NCI-H524 (cell line): ENCODE measurements at places on chromosomes 1 and 21.
A peak's percentile ranks its signal among the peaks of the same experiment; 100 is the strongest.

- DNase-seq = no peak
Observed at GRCh38 chr21:38343691-38344090, 86.9 kb downstream of the KCNJ15 start.

DNA sequence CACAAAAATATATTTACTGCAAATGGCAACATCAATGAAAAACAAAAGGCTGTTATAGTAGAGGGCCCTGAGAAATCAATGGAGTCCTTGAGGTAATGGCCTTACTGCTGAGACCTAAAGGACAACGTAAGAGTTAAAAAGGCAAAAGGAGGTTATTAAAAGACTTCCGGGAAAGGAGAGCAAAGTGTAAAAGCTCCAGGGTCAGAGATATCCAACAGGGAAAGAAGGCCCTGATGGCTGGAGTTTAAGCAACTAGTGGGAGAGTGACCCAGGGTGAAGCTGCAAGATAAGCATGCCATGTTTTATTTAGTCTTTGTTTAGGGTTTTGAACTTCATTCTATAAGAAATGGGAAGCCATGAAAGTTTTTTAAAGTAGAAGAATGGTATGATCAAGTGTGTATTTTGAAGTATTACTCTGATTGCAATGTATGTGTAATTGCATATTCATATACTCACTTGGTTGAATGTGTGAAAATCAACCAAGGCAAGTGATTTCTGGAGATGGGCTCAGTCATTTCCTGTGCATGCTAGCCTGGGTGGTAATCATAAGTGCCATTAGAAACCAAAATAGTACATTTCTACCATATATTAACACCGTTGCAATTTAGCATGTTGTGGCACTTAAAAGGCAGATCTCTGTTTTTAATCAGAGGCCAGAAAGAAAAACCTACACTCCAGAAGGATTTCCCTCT lies 5.3 kb upstream of the DPYD start:
- DNase-seq = no peak

- DNase-seq = peak; percentile 87
Observed at GRCh38 chr1:61425040-61425439, 299.9 kb downstream of the TM2D1 start.

- no peak for DNase-seq
Observed at GRCh38 chr1:54364995-54365394, 41.2 kb downstream of the SSBP3 start.

GRCh38 chr1:87426463-87427249 lies 98.0 kb downstream of the LMO4 start:
- DNase-seq = no peak

DNA sequence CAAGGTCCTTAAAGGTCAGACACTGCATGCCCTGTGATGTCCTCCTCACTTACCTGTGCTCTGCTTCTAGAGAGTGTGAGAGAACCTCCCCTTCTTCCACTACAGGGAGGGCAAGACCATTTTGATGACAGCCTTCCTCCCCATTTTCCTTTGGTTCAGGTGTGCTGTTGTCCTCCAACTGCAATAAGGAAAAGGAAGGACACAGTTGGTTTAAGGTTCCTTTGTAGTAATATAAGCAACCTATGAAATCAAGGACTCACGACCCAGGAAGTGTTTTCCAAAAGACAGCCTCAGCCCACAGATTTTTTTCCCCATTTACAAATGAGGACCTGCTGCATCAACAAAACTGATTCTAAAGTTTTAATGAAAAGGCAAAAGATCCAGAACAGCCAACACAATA lies 6.6 kb upstream of the CCDC17 start:
- DNase-seq = no peak

- DNase-seq = no peak
Observed at GRCh38 chr1:226644541-226645176, 94.4 kb downstream of the ITPKB start.

- no peak for DNase-seq
Observed at GRCh38 chr1:207243442-207244408, 77.8 kb upstream of the CD55 start.

DNA sequence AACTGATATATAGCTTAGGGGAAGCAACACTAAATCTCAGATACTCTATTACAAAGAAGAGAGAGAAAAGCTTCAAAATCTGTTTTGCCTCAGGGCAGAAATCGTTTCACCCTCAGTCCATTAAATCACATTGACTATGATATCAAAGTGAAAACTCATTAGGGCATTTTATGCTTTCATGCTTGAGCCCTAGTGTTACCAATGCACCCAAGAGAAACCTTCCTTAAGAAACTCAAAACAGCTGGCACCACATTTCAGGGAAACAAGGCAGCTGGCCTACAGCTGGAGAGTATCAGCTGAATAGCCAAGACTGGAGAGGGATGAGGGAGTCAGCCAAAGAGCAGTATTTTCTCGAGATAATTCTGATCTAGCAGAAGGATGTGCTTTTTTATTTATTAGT lies 14.9 kb downstream of the COLGALT2 start:
- peak; percentile 3 for DNase-seq

- DNase-seq = no peak
Observed at GRCh38 chr1:77385551-77385950, 103.7 kb downstream of the AK5 start.

DNA sequence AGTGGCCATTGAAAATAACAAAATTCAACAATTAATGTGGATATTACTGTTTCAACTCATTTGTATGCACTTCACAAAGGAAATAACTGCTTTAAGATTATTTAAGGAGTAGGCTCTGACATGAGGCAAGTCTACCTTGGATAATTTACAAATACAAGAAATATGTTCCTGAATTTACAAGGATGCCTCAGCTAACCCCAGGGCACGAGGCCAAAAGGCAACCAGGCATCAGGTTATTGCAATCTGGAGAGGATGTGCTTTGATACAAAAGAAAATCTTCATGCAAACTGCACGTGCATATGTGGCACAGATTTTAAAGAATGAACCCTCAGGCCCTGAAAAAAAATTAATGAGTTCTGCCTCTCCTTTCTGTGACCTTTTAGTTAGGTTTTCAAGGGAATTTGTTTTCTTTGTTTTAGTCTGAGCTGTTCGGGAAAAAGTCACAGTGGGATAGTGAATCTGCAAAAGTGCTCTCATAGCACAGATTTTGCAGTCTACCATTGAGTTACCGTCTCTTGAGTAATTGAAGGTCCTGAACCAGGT lies 1304.2 kb upstream of the ADGRL4 start:
- no peak for DNase-seq

- no peak for DNase-seq
Observed at GRCh38 chr1:230834292-230834691, 34.0 kb downstream of the C1orf198 start.

- DNase-seq = no peak
Observed at GRCh38 chr1:54156201-54156600, 3.4 kb upstream of the CDCP2 start.

GRCh38 chr1:22471078-22471477 lies 19.4 kb downstream of the ZBTB40 start:
- DNase-seq = peak; percentile 41

DNA sequence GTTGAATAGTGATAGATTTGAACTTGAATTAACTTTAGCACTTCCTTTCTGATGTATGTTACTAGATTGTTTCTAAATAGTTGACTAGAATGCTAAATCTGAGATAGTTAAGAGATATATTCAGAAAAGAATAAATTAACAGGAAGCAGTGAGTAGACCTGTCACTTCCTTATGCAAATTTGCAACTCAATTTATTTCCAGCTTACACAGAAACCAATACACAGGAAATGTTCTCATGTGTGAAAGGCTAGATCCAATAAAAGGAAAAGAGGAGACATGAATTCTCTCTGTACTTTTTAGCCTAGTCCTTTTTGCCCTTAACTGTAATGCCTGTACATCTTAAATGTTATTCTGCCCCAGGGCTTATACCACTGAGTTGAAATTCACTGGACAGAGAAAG lies 522.3 kb downstream of the COL11A1 start:
- DNase-seq = no peak

- no peak for DNase-seq
Observed at GRCh38 chr1:210650403-210650802, 321.7 kb downstream of the HHAT start.

- peak; percentile 35 for DNase-seq
Observed at GRCh38 chr1:150560011-150560438, 10.8 kb downstream of the ADAMTSL4 start.

- no peak for DNase-seq
Observed at GRCh38 chr21:45640001-45640887, 3.3 kb upstream of the PCBP3 start.

- no peak for DNase-seq
Observed at GRCh38 chr1:28127617-28128257, 39.3 kb upstream of the EYA3 start.

- no peak for DNase-seq
Observed at GRCh38 chr1:64323054-64323453, 119.6 kb downstream of the UBE2U start.

GRCh38 chr1:219278288-219278687 lies 104.6 kb downstream of the LYPLAL1 start:
- no peak for DNase-seq

- no peak for DNase-seq
Observed at GRCh38 chr1:21689661-21690372, 20.7 kb upstream of the RAP1GAP start.

DNA sequence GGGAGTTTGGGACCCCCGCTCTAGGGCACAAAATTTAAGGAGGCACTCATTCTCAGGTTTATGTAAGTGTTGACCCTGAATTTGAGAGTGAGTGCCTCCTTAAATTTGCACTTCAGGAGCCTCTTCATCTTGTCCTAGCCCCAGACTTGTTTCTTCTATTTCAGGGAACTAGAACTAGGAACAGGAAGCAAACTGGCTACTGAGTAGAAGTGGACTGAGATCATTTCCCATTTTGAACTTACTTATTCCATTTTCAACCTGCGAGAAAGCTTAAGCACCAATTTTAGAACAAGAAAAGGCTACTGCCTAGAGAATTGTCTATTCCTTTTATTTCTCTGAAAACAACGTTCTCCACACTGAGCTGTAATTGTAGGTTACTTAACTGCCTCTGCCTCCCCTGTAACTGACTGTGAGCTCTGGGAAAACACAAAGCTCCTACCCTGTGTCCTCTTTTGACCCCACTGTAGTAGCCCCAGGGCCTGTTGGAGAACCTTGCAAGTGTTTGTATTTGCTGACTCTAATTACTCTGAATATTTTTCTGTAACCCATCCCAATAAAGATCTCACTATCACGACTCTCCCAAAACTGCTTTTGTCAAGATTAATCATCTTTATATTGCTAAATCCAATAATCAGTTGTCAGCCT lies 2.5 kb downstream of the PPT1 start:
- no peak for DNase-seq

GRCh38 chr21:44720170-44720569 lies 8.8 kb upstream of the TSPEAR start:
- DNase-seq = no peak

GRCh38 chr1:37948841-37949240 lies 2.0 kb upstream of the INPP5B start:
- no peak for DNase-seq

DNA sequence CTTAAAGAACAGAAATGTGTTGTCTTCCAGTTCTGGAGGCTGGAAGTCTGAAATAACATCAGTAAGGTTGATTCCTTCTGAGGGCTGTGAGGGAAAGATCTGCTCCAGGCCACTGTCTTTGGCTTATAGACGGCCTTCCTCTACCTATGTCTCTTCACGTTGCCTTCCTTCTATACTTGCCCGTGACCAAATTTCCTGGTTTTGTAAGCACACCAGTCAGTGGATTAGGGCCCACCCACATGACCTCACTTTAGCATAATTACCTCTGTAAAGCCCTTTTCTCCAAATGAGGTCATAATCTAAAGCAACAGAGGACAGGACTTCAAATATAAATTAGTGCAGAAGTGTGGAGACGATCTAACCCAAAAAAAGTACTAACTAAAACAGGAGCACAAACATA lies 231.6 kb downstream of the NRIP1 start:
- DNase-seq = no peak

- DNase-seq = no peak
Observed at GRCh38 chr1:37955685-37956084, 8.8 kb upstream of the INPP5B start.

GRCh38 chr21:46153247-46154154 lies 1.9 kb downstream of the FTCD start:
- no peak for DNase-seq

GRCh38 chr1:25881266-25881665 lies 5.8 kb upstream of the PAQR7 start:
- no peak for DNase-seq

GRCh38 chr1:221217029-221217428 lies 337.8 kb downstream of the HLX start:
- no peak for DNase-seq

- DNase-seq = no peak
Observed at GRCh38 chr1:95512925-95513324, 278.9 kb downstream of the RWDD3 start.

- DNase-seq = no peak
Observed at GRCh38 chr1:33094971-33095604, 14.1 kb downstream of the AZIN2 start.

DNA sequence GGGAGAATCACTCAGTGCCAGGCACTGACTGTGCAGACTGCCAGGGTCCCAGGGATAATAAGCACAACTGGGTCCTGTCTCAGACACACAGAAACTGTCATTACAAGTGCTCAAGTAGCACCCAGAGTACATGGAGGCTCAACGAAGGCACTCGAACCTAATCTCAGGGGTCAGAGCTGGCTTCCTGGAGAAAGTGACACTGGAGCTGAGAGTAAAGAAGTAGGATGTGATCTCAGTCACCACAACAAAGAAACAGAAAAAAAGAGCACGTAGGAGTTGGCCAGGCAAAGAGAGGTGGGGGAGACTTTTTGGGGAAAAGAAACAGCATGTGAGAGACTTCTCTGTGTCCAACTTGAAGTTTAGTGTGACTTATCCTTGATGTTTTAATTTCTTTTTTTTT lies 1.3 kb downstream of the CATSPER4 start:
- no peak for DNase-seq

GRCh38 chr1:193335806-193336428 lies 149.5 kb upstream of the B3GALT2 start:
- no peak for DNase-seq

GRCh38 chr1:110686188-110686587 lies 11.4 kb upstream of the KCNA3 start:
- DNase-seq = no peak

GRCh38 chr1:98546319-98546718 lies 115.2 kb upstream of the SNX7 start:
- no peak for DNase-seq

DNA sequence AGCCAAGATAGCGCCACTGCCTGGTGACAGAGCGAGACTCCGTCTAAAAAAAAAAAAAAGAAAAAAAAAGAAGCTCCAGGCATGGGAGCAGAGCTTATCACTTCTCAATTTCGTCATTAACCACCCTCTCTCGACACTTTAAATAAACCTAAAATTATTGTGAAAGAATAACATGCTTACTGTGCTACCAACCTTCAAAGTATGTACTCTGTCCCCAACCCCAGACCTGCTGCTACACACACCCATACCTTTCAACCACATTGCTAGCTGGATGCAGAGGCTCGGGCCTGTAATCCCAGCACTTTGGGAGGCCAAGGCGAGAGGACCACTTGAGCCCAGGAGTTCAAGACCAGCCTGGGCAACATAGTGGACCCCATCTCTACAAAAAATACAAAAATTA lies 38.7 kb downstream of the GNPAT start:
- no peak for DNase-seq

DNA sequence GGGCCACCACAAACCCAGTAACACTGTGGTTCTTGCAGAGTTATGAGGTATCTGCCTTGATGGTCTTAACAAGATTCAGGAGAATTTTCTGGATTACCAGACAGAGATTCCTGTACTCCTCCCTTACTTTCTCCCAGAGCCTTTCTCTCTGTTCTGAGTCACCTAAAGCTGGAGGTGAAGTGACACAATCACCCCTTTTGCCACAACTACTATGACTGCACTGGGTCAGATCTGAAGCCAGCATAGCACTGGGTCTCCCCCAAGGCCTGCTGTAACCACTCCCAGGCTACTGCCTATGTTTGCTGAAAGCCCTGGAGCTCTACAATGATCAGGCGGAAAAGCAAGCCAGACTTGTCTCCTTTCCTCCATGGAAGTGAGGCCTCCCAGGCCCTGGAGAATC lies 156.7 kb upstream of the NEGR1 start:
- DNase-seq = no peak
